ENCODE measurements at places on chromosomes 7 and 10.

- DNase-seq: no peak
These were observed 61.1 kb upstream of the CCDC71L start for GRCh38 chr7:106721816-106722785.

DNA sequence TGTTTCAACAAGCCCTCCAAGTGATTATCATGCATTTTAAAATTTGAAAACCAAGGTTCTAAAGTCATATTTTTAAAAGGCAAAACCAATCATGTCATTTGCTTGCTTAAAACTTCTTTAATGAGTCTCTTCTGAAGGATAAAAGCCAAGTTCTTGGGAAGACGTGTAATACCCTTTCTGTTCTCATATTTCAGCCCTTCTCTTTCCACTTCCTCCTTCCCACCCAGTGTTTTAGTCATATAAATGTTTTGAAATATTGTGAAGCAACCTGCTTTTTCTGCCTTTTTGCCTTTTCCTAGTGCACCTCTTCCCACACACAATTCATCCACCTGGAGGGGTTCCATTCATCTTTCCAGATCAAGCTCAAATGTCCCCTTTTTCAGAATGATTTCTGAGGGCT is 211.1 kb upstream of the LRRTM3 start:
- DNase-seq: peak; percentile 36

- DNase-seq: peak; percentile 17
These were observed 104.6 kb upstream of the LSM8 start for GRCh38 chr7:118079369-118079768.

DNA sequence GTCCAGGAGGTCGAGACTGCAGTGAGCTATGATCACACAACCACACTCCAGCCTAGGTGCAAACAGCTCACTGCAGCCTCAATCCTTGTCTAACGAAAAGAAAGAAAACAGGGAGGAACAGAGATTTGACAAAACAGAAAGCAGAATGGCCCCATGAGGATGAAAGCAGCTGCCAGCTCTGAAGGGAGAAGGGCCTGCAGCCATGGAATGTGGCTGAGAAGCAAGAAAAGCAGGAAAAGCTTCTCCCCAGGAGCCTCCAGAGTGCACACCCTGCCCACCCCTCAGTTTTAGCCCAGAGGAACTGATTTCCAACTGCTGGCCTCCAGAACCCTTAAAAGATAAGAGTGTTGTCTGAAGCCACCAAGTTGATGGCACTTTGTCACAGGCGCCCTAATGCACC is 13.0 kb downstream of the ESYT2 start:
- peak; percentile 51 for DNase-seq

DNA sequence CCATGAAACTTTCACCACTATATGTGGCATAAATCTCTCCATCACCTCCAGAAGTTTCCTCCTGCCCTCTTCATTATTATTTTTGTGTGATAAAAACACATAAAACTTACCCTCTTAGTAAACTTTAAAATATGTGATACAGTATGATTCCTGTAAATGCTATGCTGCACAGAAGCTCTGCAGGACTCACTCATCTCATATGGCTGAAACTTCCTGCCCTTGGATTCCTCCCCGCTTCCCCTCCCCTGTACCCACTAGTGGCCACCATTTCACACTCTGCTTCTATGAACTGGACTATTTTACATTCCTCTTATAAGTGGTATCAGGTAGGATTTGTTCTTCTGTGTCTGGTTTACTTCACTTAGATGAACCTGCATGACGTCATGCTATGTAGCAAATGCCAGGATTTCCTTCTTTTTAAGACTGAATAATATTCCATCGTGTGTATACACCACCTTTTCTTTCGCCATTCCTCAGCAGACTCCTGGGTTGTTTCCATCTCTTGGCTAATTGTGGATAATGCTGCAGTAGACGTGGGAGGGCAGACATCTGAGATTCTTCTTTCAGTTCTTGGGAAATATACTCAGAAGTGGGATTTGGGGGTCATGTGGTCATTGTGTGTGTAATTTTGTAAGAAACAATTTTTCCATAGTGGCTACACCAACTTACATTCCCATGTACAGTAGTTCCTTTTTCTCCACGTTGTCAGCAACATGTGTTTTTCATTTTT is 335.2 kb downstream of the SDK1 start:
- peak; percentile 43 for DNase-seq

- no peak for DNase-seq
These were observed 83.9 kb upstream of the PAX2 start for GRCh38 chr10:100661520-100661919.

GRCh38 chr10:59448616-59449015 is 86.3 kb upstream of the FAM13C start:
- DNase-seq: no peak

GRCh38 chr7:93307131-93307660 is 75.0 kb downstream of the VPS50 start:
- peak; percentile 77 for DNase-seq

DNA sequence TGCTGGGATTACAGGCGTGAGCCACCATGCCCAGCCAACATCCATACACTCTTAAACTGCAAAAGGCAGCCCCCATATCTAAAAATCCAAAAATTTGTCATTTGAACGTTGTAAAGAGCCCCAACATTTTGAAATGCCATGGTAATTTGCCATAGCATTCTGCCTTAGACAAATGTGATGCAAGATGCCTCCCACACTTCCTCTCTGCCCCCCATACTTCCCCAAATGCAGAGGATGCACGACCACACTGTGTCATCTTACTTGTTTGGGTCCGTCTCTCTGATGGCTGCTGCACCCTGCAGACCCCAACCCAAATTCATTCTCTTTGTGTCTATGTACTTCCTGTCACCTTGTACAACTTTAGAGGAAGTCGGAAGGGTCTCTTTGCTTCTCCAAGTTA is 1125.6 kb upstream of the AUTS2 start:
- no peak for DNase-seq

GRCh38 chr10:75653761-75654160 is 222.3 kb downstream of the LRMDA start:
- DNase-seq: no peak

GRCh38 chr10:132332433-132332754 is 401 bp downstream of the LRRC27 start:
- no peak for DNase-seq

DNA sequence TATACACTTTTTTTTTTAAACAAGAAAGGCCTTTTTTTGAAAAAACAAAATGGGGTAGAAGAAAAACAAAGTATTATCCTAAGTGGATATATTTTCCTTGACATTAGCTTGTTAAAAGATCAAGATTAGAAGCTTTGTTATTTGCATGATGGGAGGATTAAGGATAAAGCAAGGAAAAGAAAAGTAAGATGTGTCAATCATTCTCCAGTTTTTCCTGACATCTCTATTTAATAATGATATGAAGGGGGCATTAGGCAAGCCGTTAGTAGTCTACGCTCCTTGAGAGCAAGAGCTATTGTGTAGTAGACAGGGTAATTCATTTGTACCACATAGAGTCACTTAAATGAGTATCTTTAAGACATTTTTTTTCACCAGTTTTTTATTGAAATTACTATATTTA is 137.6 kb downstream of the RNF133 start:
- DNase-seq: no peak

GRCh38 chr10:62961951-62962523 is 145.9 kb upstream of the EGR2 start:
- DNase-seq: peak; percentile 21

DNA sequence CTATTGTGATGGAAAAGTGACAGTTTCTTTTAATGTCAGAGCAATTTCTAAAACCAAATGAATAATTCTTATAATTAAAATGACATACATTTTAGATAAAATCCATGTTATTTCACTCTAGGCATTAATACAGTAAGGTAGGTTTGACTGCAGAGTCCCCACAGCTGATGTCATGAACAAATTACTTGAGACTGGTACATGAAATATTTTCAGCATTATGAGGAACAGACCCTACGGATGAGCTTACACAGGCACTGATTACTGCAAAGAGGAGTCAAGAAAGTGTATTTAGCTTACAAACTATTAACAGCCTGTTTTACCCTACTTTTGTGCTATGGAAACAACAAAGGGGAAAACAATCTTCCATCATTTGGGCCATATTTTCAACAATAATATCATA is 8.9 kb downstream of the COL1A2 start:
- DNase-seq: no peak

- no peak for DNase-seq
These were observed 74.3 kb downstream of the COL26A1 start for GRCh38 chr7:101436857-101437576.

DNA sequence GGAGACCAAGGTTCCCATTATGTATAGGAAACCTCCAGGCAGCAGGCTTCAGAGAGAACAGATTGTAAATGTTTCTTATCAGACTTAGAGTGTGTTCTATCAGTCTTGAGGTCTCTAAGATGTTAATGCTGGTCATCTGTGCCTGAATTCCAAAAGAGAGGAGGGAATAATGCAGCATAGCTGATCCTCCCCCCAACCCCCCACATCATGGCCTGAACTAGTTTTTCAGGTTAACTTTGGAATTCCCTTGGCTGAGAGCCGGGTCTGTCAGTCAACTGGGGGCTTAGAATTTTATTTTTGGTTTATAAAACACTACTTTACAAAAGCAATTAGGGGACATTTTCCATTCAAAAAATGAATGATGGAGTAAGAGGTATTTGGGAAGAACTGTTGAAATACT is 184.3 kb downstream of the NEBL start:
- no peak for DNase-seq

Measured in LHCN-M2 (cell line).